A549 treated with DMSO at 1 μM for 4 hours (cell line): ENCODE measurements at places on chromosomes 5 and 9. TPM values are rescaled to one million over a fixed set of nuclear protein-coding genes. Genes with fewer than 3 reads are reported as not detected.

PHF2 gene
- total RNA-seq = 15.8 to 19.8 TPM (median 16.7 TPM) in 5 replicates

SPATA31C1 gene
- total RNA-seq = not detected in 5 replicates

PLEKHG4B gene
- 0.56 to 1.1 TPM (median 0.88 TPM) in 5 replicates for total RNA-seq

POLR1E gene
- 37.3 to 46.5 TPM (median 44.1 TPM) in 5 replicates for total RNA-seq

CCL28 gene
- total RNA-seq = 0.06 to 0.31 TPM (median 0.13 TPM) in 5 replicates

PRR16 gene
- 0.12 TPM in 1 of 5 replicates, not detected in the others for total RNA-seq

TLX3 gene
- total RNA-seq = not detected in 5 replicates

CDH12 gene
- 0.08 TPM in 1 of 5 replicates, not detected in the others for total RNA-seq

UGT3A2 gene
- not detected in 5 replicates for total RNA-seq

CDC25C gene
- total RNA-seq = 10.6 to 12.8 TPM (median 12.2 TPM) in 5 replicates

TMEFF1 gene
- total RNA-seq = 0.69 to 1.5 TPM (median 1.1 TPM) in 5 replicates

IL7R gene
- total RNA-seq = 0.36 to 1.0 TPM (median 0.70 TPM) in 5 replicates

SCGB3A1 gene
- not detected in 5 replicates for total RNA-seq

MYOT gene
- not detected in 5 replicates for total RNA-seq
